ENCODE measurements at places on chromosomes 13 and 19. TPM values are rescaled to one million over a fixed set of nuclear protein-coding genes. Genes with fewer than 3 reads are reported as not detected.

DNA sequence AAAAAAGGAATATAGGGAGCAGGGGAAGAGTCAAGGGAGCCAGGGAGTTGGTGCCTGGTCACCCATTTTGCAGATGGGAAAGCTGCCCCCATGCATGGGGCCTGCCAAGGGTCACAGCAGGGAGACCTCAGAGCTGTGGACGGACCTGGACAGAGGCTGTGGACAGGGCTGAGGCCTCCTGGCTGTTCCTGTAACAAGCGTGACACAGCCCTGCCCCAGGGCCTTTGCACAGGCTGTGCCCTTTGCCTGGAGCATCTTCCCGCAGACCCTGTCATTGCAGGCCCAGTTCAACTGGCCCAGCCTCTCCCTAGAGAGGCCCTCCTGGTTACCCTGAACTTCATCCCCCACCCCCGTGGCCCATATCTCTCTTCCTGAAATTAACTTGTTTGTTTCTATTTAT is 6.4 kb downstream of the TNFAIP8L1 start:
- no peaks in the 10 kb centered on the region for H3K36me3 ChIP-seq
- H3K4me1 ChIP-seq = no peaks in the 10 kb centered on the region
- H3K27ac ChIP-seq = no peak overlapping the region
- no peaks in the 10 kb centered on the region for H3K27me3 ChIP-seq

PLK5 gene
- not detected for total RNA-seq

DNA sequence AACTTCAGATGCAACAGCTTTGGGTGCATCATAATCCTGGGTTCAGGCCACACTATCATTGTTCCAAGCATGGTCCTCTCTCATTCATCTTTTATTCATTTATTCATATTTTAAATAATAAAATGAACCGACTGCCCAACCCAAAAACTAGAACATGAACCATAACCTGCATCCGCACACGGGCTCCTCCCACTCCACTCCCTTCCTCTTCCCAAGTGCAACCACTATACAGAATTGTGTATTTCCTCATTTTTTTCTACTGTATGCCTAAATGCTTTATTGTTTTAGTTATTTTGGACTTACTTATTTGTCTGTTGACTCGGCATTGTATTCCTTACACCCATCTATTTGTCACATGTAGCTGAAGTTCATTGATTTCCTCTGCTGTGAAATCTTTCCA is 30.7 kb upstream of the POMP start:
- H3K4me3 ChIP-seq = no peak overlapping the region
- H3K27me3 ChIP-seq = no peaks in the 10 kb centered on the region
- no peak for DNase-seq
- H3K36me3 ChIP-seq = no peaks in the 10 kb centered on the region
- no peaks in the 10 kb centered on the region for H3K4me1 ChIP-seq
- H3K27ac ChIP-seq = no peak overlapping the region

ZNF799 gene
- 7.6 TPM for total RNA-seq

GRCh38 chr13:78139765-78140164 is 221.1 kb upstream of the EDNRB start:
- no peaks in the 10 kb centered on the region for H3K4me1 ChIP-seq
- H3K4me3 ChIP-seq = no peak overlapping the region
- no peaks in the 10 kb centered on the region for H3K27me3 ChIP-seq
- H3K36me3 ChIP-seq = no peaks in the 10 kb centered on the region

NTF4 gene
- total RNA-seq = not detected

GRCh38 chr13:43383498-43384165 is 360.2 kb downstream of the DNAJC15 start:
- H3K27ac ChIP-seq = no peak overlapping the region
- H3K36me3 ChIP-seq = no peaks in the 10 kb centered on the region
- H3K4me1 ChIP-seq = peaks cover 2% of the 10 kb centered on the region
- no peak for DNase-seq
